Stimulated activated CD8-positive, alpha-beta memory T cell treated with anti-CD3 and anti-CD28 coated beads, Interleukin-4, amount 100 ng/mL, for 1 hour (primary cell): ENCODE measurements at places on chromosomes 1 and 21.

GRCh38 chr1:44594871-44595735 lies 79.2 kb downstream of the TMEM53 start:
- DNase-seq = peak; percentile 63

DNA sequence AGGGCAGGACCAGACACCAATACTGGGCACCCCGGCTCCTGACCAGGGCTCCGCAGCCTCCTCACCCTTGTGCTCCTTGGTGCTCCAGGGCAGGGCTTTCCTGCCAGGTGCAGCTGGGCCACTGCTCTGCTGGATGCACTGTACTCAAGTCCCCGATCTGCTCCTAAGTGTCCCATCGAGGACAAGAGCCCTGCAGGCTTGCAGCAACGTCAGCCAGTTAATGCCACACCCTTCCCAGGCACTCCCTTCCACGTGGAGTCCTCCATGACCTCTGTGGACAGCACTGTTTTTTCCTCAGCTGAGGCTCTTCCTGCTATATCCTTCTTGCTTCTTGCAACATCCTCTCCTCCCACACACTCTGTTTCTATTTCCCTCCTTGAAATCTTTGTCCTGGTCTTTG lies 94.0 kb upstream of the NGF start:
- no peak for DNase-seq

DNA sequence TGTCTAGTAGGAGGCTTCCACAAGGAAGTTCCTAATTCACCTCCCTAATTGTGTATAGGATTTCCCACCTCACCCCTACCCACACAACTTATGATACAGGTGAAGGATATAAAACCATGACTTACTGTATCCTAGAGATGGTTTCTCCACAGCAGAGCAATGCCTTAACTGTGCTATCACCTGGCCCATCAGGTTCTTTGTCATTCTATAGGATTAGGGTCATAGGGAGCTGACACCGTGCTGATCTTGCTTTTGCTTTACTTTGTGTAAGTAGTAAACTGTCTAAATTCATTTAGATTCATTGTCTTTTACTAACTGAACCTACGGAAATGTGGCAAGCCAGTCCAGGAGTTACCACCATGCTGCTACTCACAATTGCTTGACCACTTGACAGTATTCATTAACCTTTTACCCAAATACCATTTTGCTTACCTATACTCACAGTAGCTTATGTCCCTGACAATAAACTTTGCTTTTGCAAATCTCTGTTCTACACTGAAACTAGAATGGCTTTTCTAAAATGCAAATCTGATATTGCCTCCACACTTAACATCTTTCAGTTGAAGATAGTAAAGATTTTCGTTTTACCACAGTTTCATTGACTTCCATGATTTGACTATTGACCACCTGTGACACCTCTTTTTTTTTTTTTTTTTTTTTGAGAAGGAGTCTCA lies 147.6 kb downstream of the IFI44 start:
- no peak for DNase-seq

- no peak for DNase-seq
Measured at GRCh38 chr21:27693376-27693775, 726.5 kb upstream of the ADAMTS5 start.

GRCh38 chr1:119097380-119097779 lies 43.1 kb downstream of the WARS2 start:
- no peak for DNase-seq

GRCh38 chr1:1759456-1760344 lies 18.6 kb downstream of the NADK start:
- no peak for DNase-seq

GRCh38 chr1:159889821-159890252 lies 10.1 kb downstream of the CFAP45 start:
- no peak for DNase-seq

DNA sequence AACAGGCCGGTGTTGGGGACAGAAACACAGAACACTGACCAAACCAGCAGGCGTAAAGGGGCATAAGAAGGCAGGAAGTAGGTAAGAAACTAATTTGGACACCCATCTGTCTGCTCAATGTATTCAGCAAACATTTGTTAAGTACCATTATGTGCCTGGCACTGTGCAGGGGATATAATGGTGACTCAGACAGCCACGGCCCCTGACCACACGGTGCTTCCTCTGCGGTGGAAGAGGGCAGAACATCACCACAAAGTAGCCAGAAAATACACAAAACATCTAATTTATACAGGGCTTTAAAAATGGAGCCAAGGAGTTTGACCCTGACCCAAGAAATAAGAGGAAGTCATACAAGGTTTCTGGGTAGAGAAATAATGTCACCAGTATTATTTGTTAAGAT lies 12.9 kb downstream of the DNAJC11 start:
- no peak for DNase-seq

DNA sequence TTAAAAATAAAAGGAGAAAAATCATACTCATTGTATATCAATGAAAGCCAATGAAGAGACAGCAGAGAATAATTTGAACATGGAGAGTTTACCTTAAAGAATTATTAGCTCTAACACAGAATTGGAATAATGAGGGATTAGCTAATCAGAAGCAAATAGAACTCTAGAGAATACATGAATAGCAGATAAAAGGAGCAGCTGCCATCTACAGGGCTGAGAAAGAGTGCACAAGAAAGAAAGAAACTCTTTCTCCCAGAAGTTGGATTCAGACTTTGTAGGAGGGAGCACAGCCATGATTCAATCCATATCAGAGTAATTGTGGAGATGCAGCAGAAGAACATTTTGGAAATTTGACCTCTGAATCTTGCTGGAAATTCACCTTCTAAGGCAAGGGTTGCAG lies 1171.2 kb downstream of the PLA2G4A start:
- DNase-seq = no peak

GRCh38 chr1:10308001-10308400 lies 90.9 kb upstream of the PGD start:
- no peak for DNase-seq

DNA sequence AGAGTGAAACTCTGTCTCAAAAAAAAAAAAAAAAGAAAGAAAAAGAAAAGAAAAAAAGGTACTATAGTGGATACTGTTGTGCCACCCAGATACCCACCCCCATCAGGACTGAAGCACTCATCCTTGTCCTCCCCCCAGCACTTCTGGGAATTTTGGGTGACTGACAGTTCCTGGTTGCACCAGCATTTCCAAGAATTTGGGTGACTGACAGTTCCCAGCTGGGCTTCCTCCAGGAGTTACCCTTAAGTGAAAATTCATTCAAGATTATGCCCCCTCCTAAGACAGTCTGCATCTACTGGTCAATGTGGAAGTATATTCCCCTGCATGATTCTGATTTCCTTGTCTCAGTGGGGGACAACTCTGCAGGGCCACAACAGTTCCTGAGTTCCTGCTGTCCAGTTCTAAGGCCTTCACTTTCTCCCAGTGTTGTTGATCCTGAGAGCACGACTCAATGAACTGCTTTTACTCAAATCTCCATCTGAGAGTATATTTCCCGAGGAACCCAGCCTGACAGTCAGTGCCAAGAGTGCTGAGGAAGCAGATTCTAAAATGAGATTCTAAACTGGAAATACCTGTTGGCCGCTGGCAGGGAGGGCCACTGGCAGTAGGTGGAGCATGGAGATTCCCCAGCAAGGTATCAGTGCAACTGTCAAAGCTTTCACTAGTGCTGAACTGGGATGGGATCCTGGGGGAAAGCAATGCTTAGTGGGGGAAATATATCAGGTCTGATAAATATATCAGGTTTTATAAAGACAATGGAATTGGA lies 18.5 kb downstream of the RIIAD1 start:
- DNase-seq = no peak

- no peak for DNase-seq
Measured at GRCh38 chr1:51264451-51264850, 28.4 kb downstream of the RNF11 start.

DNA sequence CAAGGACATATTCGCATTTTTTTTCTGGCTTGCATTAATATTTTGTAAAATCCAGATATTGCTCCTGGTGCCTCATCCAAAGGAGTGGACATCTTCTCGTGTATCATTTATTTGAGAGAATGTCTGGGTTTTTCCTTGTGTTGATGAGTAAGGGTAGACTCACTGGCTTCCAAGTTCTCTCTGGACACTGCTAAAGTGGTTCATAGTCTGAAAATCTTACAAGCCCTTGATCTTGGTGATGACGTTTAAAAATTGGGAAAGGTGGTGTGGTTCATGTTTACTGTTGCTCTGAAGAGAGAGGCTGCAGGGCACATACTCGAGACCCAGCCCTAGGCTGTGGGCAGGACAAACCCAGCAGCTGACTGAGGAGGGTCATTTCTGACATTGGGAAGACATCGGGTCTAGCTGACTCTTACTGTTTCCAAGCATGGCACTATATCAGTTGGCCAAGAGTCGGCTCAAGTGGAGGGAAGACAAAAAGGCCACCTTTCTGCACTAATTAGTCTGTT lies 296.2 kb downstream of the LMX1A start:
- no peak for DNase-seq
